Fibroblast of mammary gland (primary cell): ENCODE measurements at places on chromosomes 2 and 18.

DNA sequence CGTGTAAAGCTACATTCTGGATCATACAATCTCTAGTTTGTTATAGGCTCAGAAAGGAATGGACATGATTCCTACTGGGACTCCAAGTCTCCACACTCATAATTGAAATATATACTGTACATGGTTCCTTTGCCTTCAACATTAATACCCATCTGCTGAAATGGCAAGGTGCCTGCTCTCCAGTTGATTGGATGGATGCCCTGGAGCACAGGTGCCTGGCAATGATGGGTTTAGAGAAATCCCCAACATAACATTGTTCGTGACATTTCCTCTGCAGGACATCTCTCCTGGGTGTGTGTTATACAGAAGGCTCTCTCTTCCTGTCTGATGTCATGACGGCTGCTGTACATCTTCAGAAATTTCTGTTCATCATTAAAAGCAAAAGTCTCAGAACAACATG is 449.7 kb upstream of the CWC22 start:
- no peak for DNase-seq

DNA sequence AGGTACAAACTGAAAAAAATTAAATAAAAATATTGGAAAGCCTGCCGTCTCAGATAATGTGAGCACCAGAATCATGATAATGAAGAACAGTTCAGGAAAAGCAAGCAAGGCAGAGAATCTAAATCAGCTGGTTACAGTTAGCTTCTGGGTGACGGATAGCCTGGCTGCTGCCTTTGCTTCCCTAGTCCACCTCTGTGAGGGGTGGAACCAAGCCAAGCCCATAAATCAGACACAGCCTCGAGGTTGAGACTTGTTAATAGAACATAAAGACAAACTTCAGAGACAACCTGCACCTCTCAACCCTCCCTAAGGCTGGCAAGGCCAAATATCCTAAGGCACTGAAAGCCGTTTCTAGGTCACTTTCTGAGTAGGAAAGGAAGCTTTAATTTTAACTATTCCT is 334.7 kb upstream of the SLC39A10 start:
- DNase-seq: peak; percentile 28

- DNase-seq: no peak
Observed at GRCh38 chr2:5392658-5393057, 299.5 kb upstream of the SOX11 start.

DNA sequence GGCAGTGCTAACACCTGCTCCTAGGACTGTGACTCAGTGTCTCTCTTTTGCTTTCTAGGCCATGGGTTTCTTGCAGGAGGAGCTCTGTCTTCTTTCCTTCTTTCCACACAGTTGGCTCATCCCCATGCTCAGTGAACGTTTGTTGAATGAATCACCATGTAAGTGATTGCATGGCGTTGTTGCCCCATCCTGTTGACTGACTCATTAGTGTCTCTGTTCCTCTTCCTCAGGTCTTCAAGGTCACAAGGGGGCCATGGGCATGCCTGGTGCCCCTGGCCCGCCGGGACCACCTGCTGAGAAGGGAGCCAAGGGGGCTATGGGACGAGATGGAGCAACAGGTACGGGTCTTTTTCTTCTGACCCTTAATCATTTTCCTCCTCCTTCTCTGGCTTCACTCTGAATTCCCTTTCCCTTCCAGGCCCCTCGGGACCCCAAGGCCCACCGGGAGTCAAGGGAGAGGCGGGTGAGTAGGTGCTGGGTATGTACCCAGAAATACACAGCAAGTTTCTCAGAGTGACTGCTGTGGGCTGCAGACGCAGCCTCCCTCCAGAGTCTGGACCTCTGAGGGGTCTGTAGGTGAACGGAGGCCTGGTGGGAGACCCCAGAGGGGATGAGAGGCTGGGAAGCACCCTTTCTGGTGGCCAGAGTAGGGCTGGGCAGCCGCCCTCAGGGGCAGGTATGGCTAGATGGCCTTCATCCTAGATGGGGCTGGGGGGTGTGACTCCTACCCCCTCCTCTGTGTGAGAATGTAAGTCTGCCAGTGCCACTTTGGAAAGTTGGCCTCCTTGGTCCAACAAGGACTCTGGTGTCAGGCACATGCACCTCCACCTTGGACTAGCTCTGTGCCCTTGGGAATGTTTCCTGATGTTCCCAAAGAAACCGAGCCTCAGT is 32.4 kb downstream of the MARCO start:
- DNase-seq: peak; percentile 97

- DNase-seq: no peak
Observed at GRCh38 chr2:200335657-200336056, 29.2 kb downstream of the SPATS2L start.

DNA sequence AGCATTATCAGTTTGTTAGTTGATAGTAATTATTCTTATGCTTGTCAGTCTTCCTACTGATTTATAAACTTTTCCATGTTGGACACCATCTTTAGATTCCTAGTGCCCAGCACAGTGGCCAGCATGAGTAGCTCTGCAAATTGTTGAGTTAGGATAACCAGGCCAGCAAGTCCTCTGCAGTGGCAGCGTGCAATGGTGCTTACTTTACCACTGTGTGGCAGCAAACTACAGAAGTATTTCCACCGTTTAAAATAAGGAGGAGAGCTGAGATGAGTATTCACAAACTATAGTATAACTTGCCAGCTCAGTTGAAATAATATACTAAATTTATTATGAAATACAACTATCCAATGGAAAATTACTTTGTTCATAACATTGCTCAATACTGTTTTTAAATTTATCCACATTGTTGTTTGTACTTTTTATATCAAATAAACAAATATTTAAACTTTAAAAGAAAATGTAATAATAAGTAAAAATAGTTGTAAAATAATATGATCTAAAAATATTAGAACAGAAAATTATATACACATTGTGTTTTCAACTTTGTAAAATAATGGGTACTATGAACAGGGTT is 9.3 kb upstream of the THADA start:
- DNase-seq: peak; percentile 67

DNA sequence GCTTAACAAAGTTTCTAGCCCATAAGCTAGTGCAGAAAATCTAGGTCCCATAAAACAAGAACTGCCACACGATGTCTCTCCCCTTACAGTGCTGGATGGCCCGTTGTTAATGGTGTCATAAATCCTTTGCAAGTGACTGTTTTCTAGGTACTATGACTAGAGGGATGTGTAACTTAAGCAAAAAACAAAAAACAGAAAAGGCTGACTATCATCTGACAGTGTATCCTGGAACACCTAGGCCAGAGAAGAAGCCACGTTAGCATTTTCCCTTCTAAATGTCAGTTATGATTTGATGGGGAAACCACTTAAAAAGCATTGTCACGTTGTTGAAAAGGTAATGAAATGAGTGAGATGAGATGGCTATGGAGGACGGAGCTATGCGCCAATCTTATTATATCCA is 2.4 kb downstream of the CASP8 start:
- DNase-seq: no peak

DNA sequence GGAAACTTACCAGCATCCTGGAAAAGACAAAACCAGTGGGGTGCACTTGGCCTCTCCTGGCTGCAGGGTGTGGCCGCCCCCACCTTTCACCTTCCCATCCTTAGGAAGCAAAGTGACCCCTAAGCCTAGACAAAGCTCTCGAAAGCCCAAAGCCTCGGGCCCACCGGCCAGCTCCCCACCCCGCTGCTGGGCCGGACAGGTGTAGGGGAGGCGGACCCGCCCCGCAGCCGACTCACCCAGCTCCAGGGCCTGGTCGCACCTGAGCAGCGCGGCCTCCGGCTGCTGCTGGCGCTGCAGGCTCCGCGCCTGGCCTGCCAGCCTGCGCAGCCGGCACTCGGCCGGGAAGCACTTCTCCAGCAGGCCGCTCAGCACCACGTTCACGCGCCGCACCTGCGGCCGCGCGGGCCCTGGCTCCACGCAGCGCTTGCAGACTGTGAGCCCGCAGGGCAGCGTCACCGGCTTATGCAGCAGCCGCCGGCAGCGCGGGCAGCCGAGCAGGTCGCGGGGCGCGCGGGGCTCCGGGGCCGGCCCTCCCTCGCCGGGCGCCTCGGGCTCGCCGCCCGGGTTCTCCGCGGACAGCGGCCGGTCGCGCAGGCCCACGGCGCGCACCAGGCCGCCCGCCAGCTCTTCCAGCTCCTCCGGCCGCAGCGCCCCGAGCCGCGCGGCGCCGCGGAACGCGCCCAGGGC is 979 bp downstream of the LONRF2 start:
- DNase-seq: peak; percentile 6
